Activated CD4-positive, alpha-beta T cell treated with anti-CD3 and anti-CD28 coated beads for 1 hour (primary cell): ENCODE measurements at places on chromosomes 11 and 22.

GRCh38 chr11:1399386-1400316 lies 9.9 kb downstream of the BRSK2 start:
- DNase-seq, result no peak

DNA sequence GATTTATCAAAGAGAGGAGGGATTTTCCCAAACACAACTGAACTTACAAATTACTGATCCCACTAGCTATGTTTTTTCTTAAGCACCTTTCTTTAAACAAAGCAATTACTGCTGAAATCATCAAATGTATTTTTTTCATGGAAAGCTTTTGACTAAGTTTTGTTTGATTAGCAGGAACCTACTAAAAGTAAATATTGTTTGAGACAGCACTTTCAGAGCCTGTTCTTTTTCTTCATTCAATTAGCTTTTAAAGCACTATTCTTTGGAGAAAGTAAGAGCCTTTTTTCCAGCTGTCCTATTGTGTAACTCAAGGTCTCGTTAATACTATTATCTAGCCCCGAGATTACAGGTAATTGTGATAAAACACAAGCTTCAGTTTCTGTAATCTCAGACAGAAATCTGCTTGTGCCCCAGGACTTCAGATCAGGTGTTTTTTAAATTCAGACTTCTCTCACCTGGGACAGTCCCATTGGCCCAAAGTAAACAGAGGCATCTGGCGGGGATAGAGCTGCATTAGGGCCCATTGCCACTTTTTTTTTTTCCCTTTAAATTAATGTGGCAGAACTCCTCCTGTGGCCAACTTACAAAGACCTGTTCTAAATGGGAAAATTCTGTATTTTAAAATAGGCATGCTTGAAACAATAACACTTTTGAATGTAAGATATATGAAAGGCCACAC lies 11.0 kb downstream of the CSTPP1 start:
- DNase-seq, result no peak

DNA sequence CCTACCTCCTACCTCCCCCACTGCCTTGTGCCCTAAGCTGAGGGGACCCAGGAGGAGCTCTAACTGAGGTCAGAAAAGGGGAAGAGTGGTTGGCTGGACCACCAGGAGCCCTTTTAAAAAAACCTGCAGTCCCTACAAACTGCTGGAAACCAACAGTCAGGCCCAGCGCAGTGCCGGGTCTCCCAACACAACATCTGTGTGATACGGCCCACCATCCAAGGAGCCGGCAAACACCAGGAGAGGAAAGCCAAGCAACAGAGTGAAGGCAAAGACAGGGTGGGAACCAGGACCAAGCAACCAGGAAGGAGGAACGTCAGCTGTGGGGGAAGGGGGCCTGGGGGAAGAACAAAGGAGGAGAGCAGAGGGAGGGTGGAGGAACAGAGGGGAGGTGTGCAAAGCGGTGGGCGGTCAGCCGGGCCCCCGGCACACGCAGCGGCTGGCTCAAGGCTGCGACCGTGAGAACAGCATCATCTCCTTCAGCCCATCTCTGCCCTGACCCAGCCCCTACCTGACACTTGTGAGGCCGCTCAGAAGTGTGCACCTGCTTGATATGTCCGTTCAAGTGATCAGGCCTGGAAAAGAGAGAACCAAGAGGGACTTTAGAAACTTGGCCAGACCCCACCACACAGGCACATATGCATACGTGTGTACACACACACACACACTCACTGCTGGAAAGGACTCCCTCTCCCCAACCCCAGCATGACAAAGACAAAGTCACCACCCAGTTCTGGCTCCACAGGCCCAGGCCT lies 3.6 kb downstream of the PATZ1 start:
- DNase-seq, result no peak

- DNase-seq, result no peak
These were observed 89.7 kb upstream of the KCNA4 start for GRCh38 chr11:30106222-30107181.
